Urinary bladder (tissue), 4 donors: ENCODE measurements at places on chromosomes 16 and 17. TPM values are rescaled to one million over a fixed set of nuclear protein-coding genes. Genes with fewer than 3 reads are reported as not detected.

GRCh38 chr16:89847051-89847939 lies 19.0 kb downstream of the SPIRE2 start:
- DNase-seq = no peak

DNA sequence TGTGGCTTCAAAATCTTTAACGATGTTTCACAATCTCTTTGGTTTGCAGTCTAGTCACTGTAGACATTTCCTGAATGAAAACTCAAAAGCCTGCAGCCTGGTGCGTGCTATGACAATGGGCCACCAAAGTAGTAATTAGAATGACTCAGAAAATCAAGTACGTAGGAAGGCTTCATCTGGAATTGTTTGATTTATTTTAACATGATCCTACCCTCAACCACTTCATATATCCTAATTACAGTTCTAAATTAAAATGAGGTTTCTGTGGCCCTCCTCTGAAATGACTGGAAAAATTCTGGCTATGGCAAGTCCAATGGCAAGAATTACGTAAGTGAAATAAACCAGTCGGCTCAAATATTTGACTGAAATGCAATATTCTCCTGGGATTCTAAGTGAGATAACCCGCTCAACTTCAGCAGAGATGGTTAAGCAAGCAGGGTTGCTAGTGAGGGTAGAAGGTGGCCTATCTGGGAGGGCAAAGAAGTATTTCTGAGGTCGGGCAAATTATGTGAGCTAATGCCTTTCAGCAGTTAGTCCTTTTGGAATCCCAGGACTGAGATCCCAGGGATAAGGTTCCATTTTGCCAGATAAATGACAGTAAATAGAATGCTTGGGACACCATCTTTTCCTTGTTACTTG lies 145.6 kb upstream of the MYOCD start:
- no peak for DNase-seq

The MYL4 gene
- polyA plus RNA-seq = 0.53 TPM

- DNase-seq = no peak
Measured at GRCh38 chr17:44187131-44187899, 543 bp downstream of the TMUB2 start.

The TMEM97 gene
- 16.8 TPM for polyA plus RNA-seq

- no peak for DNase-seq
Measured at GRCh38 chr16:67112591-67113399, 3.1 kb downstream of the PHAF1 start.

DNA sequence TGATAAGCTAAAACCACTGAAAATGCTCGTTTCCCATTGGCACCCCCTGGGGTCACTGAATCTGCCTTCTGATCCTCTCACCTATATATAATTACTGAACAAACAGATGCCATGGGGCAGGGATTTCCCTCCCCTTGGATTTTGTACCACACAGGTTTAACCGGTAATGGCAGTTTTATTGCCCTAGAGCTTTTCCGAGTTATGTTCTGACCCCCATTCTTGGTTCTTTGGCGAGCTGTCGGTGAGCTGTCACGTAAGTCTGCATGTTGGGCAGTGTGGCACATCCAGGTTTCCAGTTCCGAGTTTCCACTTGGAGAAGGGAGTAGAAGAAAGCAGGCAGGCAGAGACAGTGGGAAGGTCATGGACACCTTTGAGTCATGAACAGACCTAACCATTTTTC lies 7.1 kb downstream of the TMEM97 start:
- DNase-seq = peak; percentile 36

- peak; percentile 76 for DNase-seq
Measured at GRCh38 chr17:1515640-1516387, 598 bp downstream of the INPP5K start.

The SPEM3 gene
- polyA plus RNA-seq = not detected

The ACAP1 gene
- polyA plus RNA-seq = 4.3 TPM
